ENCODE measurements at places on chromosomes 6 and 20.

GRCh38 chr20:26243731-26244130 lies 547.1 kb upstream of the ZNF337 start:
- DNase-seq = no peak

DNA sequence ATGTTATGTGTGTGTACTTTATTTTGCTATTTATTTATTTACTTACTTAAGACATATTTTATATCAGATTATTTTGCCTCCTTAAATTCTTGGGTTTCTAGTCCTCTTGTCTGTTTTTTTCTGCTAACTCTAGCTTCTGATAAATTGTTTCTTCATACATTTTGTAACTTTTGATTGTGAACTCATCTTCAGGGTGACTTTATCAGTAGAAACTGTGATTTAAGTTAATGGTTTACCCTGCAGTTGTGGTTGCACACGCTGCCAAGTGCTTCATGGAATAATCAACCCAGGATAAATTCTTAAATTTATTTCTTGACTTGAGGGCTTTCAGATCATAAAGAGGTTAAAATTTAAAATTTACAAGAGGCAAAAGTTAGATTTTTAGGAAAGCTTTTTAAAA lies 173.3 kb downstream of the CENPW start:
- DNase-seq = no peak

GRCh38 chr20:9884061-9884460 lies 45.2 kb upstream of the PAK5 start:
- no peak for DNase-seq

DNA sequence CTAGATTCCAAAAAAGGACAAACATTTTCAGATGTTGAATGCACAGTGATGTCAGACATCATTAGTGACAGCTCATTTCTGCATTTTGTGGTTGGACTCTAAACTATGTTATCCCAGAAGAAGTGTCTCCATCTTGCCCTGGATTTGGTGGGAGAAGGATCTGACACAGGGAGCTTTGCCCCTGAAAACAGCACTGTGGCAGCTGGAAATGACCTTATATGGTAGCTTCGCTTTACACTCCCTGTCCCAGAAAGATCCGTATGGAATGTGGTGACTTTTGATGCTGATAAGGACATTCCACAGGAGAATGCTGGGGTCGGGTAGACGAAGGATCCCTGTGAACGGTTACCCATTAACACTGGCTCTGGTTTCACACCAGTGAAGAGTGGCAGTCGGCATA lies 87.2 kb upstream of the EDN1 start:
- no peak for DNase-seq

DNA sequence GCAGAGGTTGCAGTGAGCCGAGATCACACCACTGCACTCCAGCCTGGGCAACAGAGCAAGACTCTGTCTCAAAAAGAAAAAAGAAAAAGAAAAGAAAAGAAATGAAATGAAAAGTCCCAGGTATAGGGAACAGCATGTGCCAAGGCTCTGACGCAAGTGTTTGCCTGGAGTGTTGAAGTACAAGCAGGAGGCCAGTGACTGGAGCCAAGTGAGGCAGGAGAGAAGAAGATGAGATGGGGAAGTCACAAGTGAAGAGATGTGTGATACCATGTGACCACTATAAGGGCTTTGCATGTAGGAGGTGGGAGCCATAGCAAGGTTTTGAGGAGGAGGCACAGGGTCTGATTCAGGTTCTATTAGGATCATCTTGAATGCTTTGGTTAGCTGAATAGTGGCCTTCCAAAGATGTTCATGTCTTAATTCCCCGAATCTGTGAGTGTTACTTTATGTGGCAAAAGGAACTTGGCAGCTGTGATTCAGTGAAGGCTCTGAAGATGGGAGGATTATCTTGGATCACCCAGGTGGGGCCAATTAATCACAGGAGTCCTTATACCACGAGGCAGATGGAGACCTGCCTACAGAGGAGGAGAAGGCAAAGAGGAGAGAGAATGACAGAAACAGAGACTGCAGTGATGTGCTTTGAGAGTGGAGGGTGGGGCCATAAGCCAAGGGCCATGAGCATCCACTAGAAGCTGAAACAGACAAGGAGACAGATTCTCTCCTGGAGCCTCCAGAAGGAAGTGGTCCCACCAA lies 91.1 kb upstream of the PTPN1 start:
- DNase-seq = no peak

DNA sequence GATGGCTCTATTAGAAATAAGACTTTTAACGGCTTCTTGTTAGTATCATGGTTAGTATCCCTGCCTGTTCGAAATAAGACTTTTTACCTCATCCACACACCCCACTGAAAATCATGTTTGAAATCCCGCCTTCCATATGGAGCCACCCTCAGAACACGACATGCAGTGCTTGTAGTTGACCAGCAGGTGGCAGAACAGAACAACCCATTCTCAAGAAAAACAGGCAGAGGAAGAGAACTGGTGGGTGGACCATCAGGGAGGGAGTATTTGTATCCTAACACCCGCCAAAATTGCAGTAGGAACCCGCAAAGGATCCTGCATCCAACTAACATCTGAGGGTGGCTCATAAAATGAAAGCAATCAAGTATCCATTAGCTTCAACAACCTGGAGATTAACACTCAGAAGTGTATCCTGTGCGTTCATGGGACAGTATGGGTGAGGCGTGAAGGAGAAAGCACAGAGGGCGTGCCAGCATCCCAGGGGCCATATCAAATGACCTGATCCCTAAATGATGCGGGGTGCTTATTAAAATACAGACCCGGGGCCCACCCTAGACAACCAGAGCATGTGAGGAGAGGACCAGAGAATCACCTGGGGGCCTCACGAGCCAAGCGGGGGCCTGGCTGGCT lies 89.6 kb upstream of the NHSL1 start:
- peak; percentile 45 for DNase-seq

DNA sequence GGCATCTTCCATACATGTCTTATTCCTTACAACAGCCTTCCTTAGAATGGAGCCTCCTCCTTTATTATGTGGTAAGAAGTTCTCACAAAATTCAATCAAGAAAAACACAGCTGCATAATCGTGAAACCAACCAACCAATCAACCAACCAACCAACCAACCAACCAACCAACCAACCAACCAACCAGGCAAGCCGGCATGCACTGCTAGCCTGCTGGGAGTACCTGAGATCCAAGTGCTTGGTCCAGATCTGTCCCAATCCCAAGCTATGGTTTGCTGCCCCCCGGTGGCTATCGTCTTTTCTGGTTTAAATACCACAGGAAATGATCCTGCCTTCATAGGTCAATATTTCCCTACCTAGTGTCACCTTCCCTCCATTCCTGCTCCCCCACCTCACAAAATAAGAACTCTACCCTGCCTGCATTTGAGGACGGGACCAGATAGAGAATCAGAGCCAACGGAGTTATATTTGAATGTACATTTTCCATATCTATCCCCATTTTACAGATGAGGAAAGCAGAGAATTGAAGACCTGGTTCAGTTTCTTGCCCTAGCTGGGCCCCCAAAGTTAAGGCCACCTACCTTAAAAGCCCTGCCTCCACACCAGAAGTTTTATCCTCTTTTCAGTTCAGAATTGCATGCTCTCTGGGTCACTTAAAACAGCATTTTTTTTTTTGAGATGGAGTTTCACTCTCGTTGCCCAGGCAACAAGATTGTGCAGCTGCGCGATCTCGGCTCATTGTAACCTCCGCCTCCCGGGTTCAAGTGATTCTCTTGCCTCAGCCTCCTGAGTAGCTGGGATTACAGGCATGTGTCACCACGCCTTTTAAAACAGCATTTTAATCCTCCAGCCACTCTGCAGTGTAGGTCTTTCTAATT lies 27.1 kb downstream of the RAB44 start:
- DNase-seq = no peak

- no peak for DNase-seq
Observed at GRCh38 chr6:6057442-6058053, 50.8 kb upstream of the NRN1 start.

DNA sequence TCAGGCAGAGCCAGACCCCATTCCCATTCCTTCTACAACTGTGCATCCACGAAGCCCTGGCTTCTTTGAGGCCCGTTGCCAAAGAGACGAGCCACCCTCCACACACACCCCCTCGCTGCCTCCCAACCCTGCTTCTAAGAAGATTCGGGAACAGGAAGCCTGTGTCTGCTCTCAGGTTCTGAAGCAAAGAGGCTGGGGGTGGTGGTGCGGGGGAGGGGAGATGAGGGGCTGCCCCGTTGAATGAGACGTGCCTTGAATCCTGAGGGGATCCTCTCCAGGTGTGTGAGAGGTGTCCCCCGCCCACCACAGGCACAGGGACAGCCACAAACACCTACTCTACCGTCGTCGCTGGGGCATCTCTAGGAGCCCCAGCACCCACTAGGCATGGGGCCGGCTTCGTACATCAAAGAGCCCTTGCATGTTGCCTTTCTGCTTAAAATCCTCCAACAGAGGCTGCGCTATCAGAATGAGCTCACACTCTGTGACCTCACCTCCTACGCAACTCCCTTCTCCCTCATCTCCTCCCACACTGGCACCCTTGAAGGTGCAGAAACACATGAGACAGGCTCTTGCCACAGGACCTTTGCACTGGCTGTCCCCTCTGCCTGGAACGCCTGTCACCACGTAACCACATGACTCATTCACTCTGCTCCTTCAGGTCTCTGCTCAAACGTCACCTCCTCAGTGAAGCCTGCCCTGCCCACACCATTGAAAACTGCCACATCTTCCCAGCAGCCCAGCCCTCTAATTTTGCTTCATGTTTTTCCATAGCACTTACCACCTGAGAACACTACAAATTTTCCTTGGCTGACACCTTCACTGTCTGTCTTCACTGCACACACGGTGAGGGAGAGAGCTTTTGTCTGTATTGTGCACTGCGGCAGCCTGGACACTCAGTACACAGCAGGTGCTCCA lies 58.5 kb downstream of the PREX1 start:
- peak; percentile 86 for DNase-seq

GRCh38 chr6:105409734-105410133 lies 6.9 kb upstream of the PREP start:
- no peak for DNase-seq

- DNase-seq = no peak
Observed at GRCh38 chr20:11394145-11394833, 523.4 kb upstream of the BTBD3 start.

GRCh38 chr20:36483919-36484808 lies 57.2 kb upstream of the MYL9 start:
- no peak for DNase-seq

GRCh38 chr6:14983599-14984518 lies 262.0 kb upstream of the JARID2 start:
- no peak for DNase-seq

- DNase-seq = peak; percentile 59
Observed at GRCh38 chr6:27505209-27506027, 32.5 kb upstream of the ZNF184 start.

DNA sequence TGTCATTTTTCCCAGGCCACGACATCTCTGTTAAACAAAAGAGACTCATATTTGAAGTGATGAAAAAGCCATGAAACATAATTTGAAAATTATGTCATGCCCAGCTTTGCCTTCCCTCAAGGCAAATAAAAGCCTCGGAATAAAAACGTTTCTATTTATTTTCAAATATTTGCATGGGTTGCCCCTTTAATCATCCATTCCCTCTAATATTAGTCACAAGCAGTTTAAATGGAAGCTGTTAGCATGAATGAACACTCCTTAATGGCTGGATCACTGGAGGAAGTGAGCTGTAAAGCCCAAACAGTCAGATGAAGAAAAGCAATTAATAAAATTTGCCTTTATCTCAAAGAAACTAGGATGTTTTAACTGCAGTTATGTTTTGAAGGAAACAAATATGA lies 69.3 kb upstream of the STMND1 start:
- no peak for DNase-seq

DNA sequence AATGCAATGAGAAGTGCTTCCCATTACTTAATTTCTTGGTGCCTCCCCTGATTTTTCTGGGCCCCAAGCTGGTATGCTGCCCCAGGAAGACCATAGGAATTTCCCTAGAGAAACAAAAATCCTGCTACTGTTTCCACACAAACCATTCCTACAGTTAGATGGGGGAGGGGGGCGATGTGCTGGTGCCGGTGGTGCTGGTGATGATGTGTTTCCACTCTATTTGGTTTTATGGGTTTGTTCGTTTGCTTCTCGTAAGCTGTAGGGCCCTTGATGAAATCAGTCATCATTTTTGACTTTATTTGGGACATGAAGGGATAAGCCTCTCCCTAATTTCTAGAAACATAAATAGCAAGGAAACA lies 105.1 kb downstream of the MKKS start:
- DNase-seq = no peak

GRCh38 chr20:46199198-46199597 lies 81.1 kb downstream of the CD40 start:
- DNase-seq = no peak

DNA sequence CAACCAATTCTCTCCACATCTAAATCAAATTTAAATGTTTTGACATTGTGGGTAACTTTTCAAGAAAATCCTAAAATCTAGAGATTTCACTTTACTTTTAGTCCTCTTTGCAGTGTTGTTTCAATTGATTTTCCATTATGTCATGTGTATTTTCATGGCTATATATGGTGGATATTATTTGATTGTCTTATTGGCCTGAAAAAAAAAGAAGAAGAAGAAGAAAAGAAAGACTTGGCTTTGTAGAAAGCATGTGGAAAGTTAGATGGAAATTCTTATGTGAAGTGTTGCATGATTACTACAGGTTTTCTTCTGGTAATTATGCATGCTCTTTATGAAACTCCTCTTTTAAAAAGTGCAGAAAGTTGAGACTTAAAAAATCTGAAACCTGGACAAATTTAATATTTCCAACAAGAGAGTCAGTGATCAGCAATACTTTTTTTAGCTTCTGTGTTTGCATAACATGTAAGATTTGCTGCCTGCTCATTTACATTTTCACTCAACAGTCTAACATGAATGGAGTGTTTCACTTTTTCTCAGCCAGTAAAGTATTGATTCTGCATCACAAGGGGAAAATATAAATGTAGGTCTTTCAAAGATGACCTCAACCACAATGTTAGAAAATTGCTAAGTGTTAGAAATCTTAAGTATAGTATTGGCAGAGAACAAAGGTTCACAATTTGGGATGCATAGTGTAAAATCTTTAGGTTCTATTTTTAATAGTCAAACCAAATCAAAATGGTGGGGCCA lies 438.7 kb downstream of the BCKDHB start:
- no peak for DNase-seq

DNA sequence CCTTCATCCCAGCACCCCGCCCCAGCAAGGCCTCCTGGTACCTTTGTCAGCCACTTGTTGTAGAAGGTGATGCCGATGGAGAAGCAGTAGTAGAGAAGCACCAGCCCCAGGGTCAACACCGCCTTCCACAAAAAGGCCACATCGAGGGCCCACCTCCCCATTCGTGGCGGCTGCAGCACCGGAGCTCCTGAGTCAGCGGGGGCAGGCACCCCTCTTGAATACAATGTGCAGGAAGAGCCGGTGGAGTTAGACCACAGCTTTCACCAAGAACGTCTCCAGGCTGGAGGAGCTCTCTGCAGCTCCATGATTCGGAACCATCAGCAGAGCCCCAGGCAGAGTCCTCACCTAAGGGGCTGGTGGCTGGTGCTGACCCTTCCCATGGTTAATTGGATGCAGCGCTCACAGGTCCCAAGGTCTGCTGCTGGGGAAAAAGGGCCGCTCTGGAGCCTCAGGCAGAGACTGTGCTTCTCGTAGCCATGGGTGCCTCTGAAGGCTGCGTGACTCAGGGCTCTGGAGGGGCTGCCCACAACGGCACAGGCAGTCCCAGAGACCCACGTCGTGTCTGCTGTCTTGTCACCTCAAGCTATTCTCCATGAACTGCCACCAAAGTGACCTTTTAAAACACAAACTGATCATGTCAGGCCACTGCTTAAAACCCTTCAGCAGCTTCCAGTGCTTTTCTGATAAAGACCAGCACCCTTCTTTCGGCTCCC lies 47.9 kb downstream of the ELMO2 start:
- no peak for DNase-seq

- no peak for DNase-seq
Observed at GRCh38 chr20:54643761-54644160, 168.4 kb downstream of the DOK5 start.

- DNase-seq = no peak
Observed at GRCh38 chr20:61874421-61875068, 191.1 kb downstream of the TAF4 start.
